Choroid plexus epithelial cell (primary cell): ENCODE measurements at places on chromosomes 12 and 14.

- no peak for DNase-seq
These were observed 154.3 kb downstream of the VRK1 start for GRCh38 chr14:96951511-96951910.

- no peak for DNase-seq
These were observed 43.1 kb downstream of the PRKAB1 start for GRCh38 chr12:119710965-119711551.

DNA sequence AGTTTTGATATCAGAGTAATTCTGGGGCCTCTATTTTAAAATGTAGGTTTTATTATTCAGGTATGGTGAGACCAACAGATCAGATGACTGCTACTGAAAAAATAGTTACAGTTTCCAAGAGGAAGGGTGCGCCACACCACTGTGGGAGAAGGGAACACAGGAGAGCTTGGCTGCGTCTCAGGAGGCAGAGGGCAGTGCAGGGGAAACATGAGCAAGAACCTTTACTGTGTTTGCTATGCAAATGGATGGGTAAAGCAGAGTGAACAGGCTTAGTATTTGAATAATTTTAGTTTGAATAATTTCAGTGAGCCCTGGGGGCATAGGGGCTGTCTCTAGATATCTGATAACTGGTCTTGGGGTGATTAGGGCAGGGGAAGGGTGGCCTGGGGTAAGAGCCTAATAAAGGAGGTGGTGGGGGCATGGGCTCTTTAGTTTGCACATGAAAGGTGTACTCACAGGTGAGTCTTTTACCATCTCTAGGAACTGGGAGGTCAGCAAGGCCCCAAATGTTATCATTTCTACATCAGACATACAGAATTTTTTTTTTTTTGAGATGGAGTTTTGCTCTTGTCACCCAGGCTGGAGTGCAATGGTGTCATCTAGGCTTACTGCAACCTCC, 196.8 kb upstream of the NEDD1 start:
- DNase-seq, result no peak

DNA sequence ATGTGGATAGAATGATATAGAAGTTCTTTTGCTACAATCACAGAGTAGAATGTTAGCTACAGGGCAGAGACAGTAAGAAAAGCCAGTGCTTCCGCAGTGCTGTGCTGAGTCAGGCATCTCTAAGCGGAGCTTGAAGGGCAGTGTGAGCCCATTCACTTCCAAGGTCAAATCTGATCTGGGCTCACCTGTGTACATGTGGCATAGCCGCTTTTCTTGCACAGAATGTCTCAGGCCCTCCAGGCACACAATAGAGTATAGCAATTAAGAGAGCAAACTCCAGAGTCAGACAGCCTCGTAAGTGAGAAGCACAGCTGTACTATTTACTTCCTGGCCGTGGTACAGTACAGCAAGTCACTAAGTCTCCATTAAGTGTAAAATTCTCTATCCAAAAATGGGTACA, 26.8 kb downstream of the CORO1C start:
- DNase-seq, result no peak

- DNase-seq, result peak; percentile 92
These were observed 23.4 kb upstream of the IPO8 start for GRCh38 chr12:30719060-30719459.

DNA sequence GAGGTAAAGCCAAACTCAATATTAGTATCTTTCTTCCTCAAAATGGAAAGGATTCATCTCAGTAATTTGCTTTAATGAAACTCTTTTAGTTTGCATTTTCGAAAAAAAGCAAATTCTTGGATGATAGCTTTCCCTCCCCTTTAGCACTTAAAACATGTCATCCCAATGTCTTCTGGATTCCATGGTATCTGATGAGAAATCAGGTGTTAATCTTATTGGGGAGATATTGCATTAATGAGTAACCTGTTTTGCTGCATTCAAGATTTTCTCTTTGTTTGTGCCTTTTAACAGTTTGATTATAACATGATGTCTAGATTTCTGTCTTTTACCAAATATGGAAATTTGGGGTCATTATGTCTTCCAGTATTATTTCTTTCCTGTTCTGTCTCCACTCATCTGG, 405.1 kb upstream of the FOXG1 start:
- DNase-seq, result peak; percentile 9

DNA sequence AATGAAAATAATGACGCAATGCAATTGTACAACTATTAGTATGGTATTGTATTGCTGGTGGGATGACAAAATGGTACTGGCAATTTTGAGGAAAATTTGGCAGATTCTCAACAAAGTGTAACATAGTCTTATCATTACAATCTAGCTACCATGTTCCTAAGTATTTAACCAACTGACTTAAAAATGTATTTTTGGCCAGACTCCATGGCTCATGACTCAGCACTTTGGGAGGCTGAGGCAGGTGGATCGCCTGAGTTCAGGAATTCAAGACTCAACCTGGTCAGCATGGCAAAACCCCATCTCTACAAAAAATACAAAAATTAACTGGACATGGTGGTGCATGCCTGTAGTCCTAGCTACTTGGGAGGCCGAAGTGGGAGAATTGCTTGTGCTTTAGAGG, 1409.5 kb downstream of the AACS start:
- no peak for DNase-seq

DNA sequence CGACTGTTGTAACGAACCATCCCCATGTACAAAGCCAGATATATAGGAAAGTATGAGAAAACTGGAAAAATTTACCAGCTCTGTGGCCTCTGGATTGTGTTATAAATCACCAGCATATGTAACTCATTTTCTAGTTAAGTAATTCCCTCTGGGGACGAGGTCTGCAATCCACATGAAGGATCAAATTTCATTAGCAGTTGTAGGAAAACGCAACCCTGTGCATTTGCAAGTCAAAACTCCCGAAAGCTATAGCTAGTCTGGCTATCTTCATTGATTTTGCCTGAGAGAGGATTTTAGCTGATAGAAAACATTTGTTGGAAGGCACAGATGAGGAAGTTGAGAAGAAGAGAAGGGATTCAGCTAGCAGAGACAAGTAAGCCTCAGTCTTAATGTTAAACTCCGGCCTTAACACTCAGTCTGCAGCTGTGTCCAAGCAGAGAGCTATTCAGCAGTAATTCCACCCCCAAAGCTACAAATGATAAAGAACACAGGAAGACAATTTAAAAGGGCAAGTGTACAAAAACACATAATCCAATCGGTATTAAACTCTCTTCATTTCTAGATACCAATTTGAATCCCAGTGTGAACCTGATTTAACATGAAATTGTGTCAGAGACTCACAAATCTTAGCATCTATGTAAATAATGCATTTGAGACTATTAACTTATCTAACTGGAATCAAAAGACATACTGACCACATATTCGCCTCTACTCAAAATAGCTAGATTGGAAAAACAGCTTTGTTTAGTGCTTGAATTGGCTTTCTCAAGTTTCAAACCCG, 54.2 kb upstream of the CERS5 start:
- DNase-seq, result peak; percentile 94

GRCh38 chr12:26783131-26783526, 49.9 kb downstream of the ITPR2 start:
- no peak for DNase-seq

DNA sequence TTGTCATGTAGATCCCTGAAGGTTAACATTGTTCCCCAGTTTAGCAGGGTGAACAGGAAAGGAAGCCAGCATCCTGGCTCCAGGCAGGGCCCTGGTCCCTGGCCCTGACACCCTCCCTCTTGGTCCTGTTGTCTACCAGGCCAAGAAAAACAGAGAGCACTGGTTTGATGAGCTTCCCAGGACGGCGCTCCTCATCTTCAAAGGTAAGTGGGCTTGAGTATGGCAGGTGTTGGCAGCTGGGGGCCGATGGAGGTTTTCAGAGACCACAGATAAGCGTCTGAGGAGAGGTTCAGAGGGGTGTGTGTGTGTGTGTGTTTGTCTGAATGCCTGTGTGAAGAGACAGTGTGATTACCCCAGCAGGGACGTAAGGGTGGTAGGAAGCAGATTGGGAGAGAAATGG, 56.3 kb downstream of the SLC8B1 start:
- DNase-seq, result no peak

- no peak for DNase-seq
These were observed 9.3 kb downstream of the SLC48A1 start for GRCh38 chr12:47782372-47782770.

DNA sequence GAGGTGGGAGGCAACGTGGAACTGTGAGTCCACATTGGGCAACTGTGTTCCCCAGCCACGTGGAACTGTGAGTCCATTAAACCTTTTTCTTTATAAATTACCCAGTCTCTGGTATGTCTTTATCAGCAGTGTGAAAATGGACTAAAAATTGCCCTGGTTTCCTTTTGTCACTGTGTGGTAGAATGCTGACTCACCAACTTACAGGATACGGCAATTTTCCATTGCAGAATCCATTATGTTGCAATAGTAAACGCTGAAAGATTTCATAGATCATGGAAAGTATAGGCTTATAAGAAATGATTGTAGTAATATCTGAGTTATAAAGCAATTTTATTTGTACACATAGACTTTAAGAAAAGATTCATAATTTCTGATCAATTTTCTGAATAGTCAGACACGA, 93.0 kb downstream of the GTF2A1 start:
- DNase-seq, result peak; percentile 13

- DNase-seq, result peak; percentile 23
These were observed 5.9 kb downstream of the NEMP1 start for GRCh38 chr12:57072661-57073060.

DNA sequence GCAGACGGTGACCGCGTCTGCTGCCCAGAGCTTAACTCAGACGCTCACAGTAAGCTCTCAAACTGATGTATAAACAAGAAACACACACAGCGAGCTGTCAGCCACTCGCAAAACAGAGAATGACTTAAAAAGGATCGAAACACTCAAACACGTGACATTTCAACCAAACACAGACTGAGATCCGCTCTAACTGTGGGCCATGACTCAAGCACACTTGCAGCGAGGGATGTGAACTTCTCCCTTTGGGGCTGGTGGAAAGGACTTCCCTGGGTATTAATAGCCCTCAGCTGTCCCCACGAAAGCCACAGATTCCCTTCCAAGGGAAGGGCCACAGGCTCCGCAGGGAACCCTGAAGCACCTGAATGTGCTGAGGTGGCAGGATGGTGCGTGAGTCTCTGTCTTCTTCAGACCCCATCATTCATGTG, 29.1 kb downstream of the CCDC88C start:
- no peak for DNase-seq

DNA sequence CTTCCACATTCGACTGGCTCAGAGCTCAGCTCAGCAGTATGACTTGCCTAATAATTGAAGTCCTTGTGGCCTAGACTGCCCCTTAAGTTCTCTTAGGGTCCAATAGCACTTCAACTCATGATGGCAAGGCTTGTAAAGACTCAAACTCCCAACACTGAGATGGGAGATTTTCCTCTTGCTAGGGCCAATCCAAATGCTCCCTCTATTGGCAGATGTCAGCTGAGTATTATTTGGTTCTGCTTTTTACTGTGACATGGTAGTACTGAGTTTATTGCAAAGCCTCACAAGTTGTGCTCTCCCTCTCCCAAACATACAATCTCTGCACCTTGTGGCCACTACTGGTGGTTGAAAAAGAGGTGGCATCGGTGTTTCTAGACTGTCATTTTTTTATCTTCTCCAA, 164.2 kb downstream of the ALG10 start:
- no peak for DNase-seq

- no peak for DNase-seq
These were observed 179.9 kb downstream of the MON2 start for GRCh38 chr12:62646566-62646965.

DNA sequence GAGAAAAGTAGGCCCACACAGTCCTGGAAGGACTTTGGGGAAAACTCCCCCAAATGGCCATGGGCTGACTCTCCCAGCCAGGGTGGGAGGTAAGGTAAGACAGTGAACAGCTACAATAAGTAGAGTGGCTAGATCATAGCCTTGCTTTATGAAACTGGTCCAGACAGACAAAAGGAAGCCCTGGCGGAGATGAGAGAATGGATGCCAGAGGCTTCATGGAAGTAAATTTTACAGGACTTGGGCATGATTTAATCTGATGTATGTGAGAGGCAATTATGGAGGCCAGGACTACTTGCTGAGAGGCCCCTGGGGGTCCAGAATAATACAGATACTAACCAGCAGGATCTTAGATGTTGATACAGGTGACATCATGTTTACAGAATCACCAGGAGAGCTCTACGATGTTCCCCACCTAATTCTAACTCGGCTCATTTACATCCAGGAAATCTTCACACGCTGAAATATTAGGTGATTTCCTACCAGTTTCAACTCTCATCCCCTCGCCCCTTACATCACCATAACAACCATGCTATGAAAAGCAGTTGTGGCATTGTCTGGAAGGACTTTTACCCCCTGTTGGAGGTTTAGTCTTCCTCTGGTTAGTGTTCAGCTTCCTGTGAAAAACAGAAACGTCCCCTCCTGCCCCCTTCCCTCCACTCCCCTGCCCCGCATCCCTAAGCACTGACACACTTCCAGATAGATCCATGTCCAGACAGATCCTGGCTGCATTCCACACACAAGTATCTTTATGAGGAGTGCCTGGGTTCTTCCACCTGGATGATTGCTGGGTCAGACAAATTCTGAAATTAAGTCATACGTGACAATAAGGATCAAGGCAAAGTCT, 39.5 kb upstream of the NT5DC3 start:
- peak; percentile 26 for DNase-seq

GRCh38 chr12:95440401-95440800, 33.6 kb upstream of the METAP2 start:
- DNase-seq, result peak; percentile 34

DNA sequence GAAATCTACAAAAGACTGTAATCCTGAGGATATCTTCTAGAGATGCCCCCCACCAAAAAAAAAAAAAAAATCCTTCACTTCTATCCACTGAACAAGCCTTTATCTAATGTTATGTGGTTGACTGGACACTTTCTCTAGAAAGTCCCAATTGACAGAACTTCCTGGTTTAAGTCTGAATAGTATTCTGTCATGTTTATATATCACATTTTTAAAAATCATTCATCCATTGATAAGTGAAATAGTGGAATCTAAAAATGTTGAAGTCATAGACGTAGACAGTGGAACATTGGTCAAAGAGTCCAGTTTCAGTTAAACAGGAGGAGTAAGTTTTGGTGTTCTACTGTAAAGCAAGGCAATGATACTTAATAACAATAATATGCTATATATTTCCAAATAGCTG, 297.0 kb downstream of the SSPN start:
- DNase-seq, result no peak

- DNase-seq, result no peak
These were observed 124.3 kb upstream of the SLC38A4 start for GRCh38 chr12:46950094-46950493.

GRCh38 chr12:16606991-16607390, 1.0 kb upstream of the LMO3 start:
- DNase-seq, result no peak

GRCh38 chr14:24674204-24674970, 40.4 kb upstream of the GZMB start:
- no peak for DNase-seq

- no peak for DNase-seq
These were observed 18.6 kb downstream of the CCER1 start for GRCh38 chr12:90936230-90937005.

DNA sequence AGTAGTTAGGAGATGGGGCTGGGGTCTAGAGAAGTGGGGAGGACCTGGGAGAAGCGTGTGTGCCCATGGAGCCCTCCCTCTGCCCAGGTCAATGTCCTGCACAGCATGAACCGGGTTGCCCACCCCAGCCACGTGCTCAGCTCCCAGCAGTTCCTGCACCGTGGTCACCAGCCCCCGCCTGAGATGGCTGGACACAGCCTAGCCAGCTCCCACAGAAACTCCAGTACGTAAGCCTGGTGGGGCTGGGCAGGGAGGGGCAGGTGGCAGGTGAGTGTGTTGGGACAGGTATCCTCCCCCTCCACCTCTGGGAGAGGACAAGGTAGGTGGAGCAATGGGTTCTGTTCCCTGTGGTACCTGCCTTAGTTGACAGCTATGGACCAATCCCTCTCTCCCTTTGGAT, 20.7 kb downstream of the CLSTN3 start:
- no peak for DNase-seq

GRCh38 chr12:68358532-68359485, 26.6 kb upstream of the MDM1 start:
- DNase-seq, result peak; percentile 91
